ENCODE measurements at places on chromosomes 6 and 20.

GRCh38 chr20:5195655-5196054 is 68.8 kb downstream of the CDS2 start:
- DNase-seq: no peak

DNA sequence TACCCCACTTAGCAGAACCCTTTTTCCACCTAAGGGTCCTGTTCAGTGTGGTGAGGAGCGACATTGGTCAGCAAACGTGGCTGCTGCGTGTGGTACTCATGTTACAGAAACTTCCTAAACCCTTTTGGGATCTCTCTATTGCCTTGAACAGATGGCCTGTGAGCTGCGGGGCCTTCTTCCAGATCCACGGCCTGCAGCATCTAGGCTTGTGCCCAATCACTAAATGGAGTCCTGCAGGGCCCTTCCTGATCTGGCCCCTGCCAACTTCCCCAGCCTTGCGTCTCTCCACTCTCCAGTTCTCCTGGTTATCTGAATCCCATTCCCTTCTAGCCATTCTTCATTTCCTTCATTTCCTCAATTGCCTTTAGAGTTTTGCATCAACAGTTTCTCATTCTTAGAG is 85.6 kb downstream of the PDE7B start:
- no peak for DNase-seq

GRCh38 chr6:169707772-169708171 is 5.8 kb downstream of the C6orf120 start:
- DNase-seq: no peak

DNA sequence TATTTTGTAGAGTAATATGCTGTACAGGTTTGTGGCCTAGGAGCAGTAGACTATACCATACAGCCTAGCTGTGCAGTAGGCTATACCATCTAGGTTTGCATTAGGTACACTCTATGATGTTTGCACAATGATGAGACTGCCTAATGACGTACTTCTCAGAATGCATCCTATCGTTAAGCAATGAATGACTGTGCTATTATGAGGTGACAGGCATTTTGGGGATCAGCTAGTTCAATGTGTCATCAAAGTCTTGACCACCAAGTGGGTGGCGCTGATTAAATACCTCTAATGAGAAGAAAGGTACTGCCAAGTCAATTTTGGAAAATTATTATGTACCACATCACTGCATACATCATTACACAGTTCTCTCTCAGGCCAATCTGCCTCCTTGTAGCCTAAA is 190.2 kb downstream of the BACH2 start:
- no peak for DNase-seq

- DNase-seq: no peak
Observed at GRCh38 chr6:2725999-2726567, 24.6 kb downstream of the MYLK4 start.

DNA sequence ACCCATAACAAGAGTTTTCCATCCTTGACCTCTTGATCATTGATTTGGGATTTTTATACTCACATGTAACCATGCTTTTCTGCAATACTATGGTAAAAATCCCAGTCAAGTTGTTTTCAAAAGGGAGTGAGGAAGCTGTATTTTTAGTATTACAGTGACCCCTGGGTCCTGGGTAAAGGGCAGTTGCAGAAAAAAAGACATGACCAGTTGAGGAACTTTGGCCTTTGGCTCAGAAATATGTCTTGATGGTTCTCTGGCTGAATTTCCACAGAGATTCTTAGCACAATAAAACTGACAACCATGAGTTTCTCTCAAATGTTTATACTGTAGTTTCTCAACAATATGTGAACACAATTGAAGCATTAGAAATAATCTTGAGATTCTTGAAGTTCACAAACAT is 28.6 kb upstream of the PRL start:
- no peak for DNase-seq

GRCh38 chr6:36666826-36667591 is 11.5 kb upstream of the CDKN1A start:
- DNase-seq: no peak

- DNase-seq: no peak
Observed at GRCh38 chr6:120129228-120129627, 779.7 kb upstream of the MAN1A1 start.

DNA sequence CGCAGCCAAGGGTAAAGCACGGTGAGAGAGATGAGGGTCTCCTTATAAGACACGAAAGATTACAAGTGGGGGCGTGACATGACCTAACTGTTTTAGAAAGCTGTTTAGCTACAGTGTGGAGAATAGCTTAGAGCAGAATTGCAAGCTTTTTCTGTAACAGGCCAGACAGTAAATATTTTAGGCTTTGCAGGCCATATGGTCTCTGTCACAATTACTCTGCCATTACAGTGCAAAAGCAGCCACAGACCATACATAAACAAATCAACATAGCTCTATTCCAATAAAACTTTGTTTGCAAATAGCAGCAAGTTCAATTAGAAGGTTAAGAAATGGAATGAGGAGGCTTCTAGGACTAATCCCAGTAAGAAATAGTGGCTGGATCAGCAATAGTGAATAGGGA is 16.8 kb downstream of the PGM3 start:
- DNase-seq: no peak

DNA sequence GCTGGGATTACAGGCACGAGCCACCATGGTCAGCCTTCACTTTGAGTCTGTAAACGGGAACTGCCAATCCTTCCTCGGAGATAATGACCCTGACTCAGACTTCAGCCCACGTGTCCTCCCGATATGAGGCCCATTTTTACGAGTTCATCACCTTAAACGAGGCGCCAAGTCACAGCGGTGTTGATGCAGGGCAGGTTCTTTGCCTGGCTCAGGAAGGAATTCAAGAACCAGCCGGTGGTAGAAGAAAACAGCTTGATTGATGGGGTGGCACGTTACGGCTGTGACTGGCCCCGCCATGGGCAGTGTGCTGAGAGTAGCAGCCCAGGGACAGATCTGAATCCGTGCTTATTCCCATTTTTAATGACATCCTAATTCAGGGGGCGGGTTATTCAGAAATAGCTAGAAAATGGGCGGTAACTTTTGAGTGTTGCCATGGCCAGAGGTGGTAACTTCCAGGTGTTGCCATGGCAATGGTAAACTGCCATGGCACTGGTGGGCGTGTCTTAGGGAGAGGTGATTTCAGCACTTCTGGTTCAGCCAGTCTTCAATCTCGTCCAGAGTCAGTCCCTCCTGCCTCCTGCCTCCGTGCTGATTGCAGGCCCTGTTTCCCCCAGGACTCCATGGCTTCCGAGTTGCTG is 9.1 kb upstream of the MAP1LC3A start:
- no peak for DNase-seq

GRCh38 chr6:83202031-83202430 is 8.9 kb downstream of the RWDD2A start:
- no peak for DNase-seq

DNA sequence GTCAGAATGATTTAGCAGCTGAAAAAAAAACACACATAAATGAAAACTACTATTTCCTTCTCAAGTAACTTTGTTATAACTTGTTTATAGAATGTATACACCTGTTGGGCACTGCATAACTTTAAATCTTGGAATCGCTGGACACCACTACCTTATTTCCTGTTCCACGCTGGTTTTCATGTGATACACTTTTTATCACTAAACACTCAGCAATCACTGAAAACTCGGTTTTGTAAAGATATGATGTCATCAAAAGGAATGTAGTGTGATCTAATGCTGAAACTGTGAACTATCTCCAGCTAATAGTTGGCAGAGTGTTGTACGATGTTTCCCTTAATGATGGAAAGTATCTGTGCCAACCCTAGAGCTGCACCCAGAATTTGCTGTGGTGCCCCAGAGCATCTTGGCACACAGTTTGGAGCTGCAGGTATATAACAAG is 127.9 kb downstream of the BACH2 start:
- no peak for DNase-seq

DNA sequence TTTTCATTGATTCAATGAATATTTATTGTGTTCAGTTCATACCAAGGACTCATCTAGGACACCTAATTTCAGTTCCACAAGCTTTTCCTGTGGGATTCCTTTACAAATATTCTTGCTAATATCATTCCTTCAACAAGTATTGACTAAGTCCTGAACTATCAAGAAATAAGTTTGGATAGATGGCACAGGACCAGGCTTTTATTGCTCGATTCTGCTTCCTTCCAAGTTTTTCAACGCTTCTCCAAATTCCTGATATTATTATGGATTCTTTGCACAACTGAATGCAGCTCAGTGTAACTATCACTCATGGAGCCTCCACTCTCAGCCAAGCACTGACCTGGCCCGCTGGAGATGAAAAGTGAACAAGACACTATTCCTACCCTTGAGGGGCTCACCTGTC is 32.7 kb upstream of the COL21A1 start:
- DNase-seq: no peak

DNA sequence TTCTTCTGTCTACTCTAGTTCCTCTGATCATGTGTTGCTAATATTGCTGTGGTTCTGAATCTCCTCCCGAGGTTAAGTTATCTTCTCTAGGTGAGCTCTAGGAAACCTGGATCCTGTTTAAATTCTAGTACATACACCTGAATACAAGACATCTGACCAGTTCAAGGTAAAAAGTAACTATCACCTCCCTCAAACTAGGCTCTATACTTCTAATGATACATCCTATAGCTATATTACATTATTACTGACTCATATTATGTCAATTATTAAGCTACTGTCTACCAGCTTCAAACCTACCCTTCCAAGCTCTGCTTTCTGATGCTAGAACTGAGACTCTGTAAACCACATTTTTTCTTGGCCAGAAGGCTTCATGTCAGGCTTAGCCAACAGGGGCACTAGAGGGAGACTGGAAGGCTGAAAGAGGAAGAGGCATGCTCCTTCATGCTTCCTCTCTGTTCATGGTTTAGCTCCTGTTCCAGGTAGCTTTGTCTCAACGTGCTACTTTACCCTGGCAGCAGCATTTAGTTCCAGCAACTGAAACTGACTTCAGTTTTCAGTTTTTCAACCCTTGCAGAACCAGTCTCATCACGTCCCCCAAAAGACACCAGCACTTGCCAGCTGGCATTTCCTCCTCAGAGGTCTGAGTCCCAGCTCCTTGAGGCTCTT is 148.4 kb upstream of the TOP1 start:
- no peak for DNase-seq

DNA sequence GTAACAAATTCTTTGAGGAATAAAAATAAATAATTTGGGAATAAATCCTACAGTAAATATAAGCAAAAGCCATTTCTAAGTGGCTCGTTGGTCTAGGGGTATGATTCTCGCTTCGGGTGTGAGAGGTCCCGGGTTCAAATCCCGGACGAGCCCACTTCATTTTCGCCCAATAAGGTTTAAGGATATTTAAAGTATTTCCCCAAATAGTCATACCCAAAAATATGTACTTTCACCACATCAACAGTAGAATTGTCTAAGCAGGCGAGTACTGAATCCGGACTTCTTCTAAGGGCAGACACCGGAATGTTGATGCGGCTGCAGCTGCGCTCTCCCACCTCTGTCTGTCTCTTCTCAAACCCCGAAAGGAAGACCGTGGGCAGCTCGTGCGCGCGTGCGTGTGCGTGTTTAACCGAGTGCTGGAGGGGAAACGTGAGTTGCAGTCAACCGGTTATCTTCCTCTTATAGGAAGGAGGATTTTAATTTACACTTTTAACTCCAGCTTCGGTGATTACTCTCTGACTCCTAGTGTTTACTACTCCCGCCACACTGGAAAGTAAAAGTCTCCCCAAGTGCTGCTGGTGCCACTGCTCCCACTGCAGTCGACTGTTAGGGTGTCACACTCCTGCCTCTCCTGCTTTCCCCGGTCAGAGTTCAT is 155.7 kb upstream of the PRSS16 start:
- no peak for DNase-seq

GRCh38 chr6:144510859-144511258 is 225.7 kb downstream of the UTRN start:
- DNase-seq: no peak

GRCh38 chr6:17935188-17936149 is 52.0 kb downstream of the KIF13A start:
- DNase-seq: no peak

DNA sequence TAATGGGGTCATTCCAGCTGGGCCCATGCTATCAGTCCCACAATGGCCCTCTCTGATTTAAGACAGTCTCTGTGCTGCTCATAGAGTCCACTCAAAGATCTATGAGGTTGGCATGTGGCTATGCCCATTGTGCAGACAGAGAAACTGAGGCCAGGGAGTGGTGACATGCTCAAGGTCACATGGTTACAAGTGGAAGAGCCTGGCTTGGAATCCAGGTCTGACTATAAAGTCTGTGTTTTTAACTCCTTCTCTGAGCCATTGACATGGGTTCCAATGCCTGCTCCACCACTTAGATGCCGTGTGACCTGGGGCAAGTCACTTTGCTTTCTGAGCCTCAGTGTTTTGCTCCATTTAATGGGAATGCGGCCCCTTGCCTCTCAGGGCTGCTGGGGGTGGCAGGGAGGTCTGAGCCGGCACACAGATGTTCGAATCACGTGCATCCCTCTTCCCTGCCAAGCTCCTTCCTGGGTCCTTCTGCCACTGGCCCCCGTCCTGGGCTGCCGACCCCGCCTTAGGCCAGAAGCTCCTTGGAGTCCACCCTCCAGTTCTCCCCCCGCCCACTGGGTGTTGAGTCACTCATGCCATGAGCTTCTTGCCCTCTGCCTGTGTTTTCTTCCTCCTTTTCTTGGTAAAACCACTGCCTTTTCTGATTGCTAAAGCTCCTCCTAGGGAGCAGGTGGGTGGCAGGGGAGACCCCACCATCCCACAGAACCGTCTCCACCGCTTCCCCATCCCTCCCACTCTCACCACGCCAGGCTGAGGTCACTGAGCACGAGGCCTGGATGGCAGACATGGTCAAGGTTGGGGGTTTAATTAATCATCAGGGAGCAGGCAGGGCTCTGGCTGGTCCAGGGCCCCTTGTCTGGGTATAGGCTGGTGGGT is 35.7 kb downstream of the CEBPB start:
- DNase-seq: no peak

- no peak for DNase-seq
Observed at GRCh38 chr6:152948150-152948768, 34.6 kb downstream of the FBXO5 start.
